Activated CD4-positive, alpha-beta T cell treated with anti-CD3 and anti-CD28 coated beads, Interleukin-2, amount 50 U/mL, for 4 hours (primary cell): ENCODE measurements at places on chromosomes 6 and 20.

DNA sequence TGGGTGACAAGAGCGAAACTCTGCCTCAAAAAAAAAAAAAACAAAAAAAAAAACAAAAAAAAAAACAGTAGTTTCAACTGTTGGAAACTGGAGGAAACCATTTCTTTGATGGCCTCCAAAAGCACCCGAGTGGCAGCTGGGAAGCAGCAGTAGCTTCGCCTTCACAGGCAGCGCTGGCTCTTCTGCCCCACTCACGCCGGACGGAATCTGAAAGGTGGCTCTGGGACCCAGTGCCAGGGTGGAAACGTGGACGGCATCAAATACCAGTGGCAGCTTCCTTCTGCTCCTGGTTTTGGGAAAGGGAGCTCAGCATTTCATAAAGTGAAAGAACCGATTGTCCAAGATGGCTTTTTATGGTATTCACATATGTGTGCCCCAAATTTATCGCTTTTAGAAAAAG lies 159.4 kb downstream of the SMOC2 start:
- no peak for DNase-seq

DNA sequence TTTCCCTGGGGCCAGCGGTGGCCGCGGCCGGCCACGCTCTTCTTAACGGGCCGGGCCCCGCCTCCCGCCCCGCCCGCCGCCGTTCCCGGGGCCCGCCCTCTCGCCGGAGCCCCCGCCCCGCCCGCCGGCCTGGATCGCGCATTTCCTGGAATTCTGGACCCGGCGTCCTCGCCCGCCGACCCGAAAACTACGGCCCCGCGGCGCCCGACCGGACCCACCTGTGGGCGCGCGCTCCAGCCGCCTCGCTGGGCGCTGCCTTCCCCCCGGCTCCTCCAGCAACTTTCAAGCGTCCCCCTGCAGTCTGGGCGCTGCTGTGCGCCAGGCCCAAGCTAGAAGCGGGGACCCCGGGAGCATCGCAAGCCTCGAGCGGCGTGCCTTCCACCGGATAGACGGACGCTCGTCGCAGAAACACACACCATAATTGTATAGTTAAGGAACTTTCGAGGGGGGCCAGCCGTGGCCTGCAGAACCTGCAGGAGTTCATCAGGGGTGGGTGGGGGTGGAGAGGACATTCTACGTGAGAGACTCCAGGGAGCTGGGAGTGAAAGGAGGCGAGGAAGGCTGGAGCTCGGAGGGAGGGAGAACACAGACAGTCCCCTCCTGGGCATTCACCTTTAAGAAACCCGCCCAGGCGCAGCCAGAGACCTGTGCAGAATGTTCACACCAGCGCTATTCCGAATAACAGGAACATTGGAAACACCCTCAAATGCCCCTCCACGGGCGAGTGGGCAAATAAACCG lies at the start of gene ADA:
Gene ADA (minus strand): TSS at position 16 of the 740 bp plus-strand sequence. CDS start 92 bp downstream, outside the sequence.
- peak; percentile 27 for DNase-seq

DNA sequence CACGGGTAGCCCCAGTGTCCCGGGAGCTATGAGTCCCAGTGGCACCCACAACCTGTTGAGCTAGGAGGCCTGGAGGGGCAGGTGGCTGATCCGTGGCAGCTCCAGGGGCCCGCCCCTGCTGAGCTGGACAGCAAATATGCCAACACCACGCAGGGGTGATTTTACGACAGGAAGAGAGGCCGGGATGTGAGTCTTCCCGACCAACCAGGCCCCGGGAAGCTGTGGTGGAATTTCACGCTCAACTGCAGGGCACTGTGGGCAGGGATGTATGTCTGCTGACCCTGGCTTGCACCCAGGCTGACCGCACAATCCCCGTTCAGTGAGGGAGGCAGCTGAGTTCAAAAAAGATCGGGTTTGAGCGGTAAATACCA lies 183.9 kb downstream of the ERMARD start:
- DNase-seq: no peak

DNA sequence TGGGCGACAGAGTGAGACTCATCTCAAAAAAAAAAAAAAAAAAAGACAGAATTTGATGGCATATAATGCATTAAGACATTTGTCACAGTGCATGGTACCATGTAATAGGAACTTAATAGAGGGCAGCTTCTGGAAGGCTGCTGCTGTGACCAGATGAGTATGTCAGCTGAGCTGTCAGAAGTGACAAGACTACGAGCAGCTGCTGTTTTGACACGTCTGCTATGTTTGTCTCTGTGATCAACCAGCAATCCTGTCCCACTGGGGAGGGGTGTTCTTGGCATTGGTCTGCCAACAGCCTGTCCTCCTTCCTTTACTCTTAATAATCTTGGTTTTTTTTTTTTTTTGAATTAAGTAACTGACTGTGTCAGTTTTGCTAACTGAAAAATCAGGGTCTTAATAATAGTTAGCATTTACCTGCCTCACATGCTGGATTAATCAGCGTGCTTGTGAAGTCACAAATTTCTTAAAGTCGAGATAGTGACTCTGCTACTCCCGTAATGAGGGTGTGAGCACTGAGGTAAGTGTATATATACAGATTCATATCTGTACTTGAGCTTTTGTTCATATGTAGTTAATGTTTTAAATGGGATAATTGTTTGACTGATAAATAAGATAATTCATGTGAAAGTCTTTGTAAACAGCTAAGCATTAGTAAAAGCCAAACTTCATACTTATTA lies 152.4 kb downstream of the BMP2 start:
- DNase-seq: no peak

DNA sequence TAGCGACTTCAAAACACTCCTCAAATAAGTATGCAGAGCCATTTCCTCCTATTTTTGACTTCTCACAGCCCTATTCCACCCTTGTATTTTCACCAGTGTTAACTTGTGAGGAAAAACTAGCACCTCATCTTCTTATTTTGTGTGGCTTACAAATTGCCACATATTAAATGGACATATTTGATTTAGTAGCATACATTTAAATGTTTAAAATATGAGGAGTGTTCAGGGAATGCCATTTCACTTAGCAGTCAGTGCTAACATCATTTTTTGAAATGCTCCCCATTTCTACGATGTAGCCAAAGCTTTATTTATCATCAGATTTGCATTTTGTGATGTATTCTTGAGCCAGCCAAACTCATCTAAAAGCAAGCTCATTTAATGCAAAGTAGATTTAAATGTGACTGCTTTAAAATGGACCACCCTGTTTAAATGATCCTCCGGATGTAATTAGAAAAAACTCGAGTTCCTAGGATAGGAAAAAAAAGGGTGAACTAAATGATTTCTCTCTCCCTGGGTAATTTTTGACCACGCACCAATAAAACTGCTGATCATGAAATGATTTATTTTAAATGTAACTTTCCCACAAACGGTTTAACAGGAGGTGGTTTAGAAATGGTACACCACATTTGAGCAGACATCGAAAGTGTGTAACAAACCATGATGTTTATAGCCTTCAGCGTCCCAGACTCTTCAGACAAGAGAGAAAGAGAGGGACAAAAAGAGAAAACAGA lies 172.6 kb downstream of the CD83 start:
- no peak for DNase-seq

DNA sequence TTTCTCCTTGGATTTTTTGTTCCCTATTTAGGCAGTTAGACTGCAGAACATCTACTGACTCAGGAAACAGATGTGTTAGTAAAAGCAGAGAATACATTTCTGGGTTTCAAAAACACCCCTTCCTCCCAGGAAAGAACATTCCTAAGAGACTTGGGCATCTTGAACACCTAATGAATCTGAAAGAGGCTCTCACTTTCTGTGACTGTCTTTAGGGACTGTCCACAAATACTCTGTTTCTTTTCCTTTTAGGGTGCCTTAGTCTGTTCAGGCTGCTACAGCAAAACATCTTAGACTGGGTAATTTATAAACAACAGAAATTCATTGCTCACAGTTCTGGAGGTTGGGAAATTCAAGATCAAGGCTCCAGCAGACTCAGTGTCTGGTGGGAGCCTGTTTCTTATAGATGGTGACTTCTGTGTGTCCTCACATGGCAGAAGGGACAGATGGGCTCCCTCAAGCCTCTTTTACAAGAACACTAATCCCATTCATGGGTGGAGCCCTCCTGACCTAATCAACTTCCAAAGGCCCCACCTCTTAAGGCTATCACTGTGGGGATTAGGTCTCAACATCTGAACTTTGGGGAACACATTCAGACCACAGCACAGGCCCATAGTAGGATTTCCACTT lies 19.4 kb upstream of the CCN5 start:
- no peak for DNase-seq
